ENCODE measurements at places on chromosomes 12 and 14.

DNA sequence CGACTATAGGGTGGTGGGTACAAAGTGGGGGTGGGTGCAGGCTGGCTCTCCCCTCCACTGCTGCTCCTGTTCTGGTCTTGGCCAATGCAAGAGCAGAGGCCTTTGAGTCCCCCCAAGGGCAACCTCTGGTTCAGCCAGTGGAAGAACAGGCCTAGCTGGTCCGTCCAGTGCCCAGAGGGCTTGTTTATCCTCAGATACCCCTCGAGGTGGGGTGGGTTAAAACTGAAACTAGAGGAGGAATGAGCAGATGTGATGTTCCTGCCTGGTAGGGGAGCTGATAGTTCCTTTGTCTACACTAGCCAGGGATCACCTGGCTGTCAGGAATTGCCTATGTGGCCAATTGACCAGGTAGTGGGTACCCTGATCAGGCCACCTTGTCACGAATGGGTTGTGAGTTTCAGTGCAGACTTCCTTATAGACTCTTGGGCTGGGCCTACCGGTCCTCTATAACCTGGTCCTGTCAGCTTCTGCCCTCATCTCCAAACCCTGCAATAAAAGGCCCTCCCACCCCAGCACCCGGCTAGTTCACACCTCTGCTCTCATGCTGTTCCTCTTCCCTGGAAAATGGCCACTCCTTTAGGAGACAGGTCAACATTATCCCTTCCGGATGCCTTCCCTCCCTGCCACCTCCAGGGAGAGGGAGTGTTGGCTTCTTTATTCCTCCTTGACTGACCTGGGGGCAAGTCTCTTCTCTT is 10.7 kb upstream of the HSP90AA1 start:
- no peak for DNase-seq

DNA sequence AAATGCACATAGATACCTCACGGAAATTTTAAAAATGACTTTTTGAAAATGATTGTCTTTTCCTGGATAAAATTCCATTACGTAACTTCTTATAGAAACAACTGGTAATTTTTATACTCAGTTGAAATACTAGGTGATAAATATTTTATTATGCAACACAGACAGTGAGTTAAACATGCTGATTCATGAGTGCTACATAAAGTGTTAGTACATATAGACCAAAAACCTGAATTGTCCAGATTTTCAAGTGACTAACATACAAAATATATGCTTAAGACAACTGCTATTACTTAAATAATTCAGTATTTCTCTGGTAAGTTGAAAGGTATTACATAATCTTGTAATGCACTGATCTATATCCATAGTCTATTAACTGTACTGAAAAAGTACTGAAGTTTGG is 11.9 kb downstream of the PTPRO start:
- DNase-seq, result no peak

GRCh38 chr12:33795536-33795935 is 226.8 kb upstream of the ALG10 start:
- no peak for DNase-seq

DNA sequence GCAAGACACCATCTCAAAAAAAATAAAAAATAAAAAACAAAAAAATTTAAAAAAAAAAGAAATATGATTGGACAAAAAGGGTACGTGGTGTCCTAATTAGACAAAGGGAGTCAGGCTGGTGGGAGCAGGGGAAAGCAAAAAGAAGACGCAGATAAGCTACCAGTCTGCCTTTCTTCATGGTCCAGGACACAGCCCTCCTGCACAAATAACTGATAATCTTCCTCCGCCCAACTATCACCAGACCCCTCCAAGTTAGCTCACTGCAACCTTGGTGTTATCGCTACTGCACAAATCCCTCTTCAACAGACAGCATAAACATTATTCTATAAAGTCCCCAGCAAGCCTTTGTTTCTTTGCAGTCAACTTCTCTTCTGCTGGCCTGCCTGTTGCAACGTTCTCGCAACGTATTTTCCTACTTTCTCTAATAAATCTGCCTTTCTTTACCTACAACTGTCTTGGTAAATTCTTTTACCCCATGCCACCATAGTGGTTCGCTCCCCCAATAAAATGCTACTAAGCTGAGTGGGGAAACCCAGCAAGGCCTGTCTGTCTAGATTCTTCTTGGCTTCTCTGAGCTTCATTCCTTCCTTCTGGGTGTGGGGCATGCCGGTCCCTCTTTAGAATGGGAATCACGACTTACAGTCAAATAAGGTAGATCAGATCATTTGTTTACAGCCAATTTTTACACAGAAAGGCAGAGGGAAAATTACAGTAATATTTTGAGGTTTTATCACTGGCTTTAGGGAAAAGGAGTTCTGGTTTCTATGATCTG is 14.6 kb upstream of the DNAL1 start:
- DNase-seq, result no peak

DNA sequence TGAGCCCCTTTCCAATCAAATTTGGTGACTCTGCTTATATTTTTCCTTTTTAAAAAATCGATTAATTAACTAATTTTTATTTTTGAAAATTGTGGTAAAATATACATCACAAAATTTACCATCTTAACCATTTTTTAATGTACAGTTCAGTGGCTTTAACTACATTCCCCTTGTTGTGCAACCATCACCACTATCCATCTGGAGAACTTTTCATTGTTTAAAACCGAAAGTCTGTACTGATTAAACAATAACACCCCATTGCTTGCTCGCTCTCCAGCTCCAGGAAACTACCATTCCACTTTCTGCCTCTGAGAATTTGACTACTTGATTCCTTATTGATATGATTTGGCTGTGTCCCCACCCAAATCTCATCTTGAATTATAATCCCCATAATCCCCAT is 283.4 kb downstream of the C12orf75 start:
- no peak for DNase-seq

GRCh38 chr12:109782326-109782703 is 50.9 kb downstream of the TRPV4 start:
- DNase-seq, result no peak

- DNase-seq, result no peak
Observed at GRCh38 chr12:30399859-30400258, 295.8 kb downstream of the IPO8 start.

Measured in G401 (cell line).